Natural killer cell treated with Interleukin-12 subunit alpha and Interleukin-12 subunit beta and Interleukin-15 and Interleukin-18, amount 100 ng/mL, for 72 hours (primary cell): ENCODE measurements at places on chromosomes 4 and X.

DNA sequence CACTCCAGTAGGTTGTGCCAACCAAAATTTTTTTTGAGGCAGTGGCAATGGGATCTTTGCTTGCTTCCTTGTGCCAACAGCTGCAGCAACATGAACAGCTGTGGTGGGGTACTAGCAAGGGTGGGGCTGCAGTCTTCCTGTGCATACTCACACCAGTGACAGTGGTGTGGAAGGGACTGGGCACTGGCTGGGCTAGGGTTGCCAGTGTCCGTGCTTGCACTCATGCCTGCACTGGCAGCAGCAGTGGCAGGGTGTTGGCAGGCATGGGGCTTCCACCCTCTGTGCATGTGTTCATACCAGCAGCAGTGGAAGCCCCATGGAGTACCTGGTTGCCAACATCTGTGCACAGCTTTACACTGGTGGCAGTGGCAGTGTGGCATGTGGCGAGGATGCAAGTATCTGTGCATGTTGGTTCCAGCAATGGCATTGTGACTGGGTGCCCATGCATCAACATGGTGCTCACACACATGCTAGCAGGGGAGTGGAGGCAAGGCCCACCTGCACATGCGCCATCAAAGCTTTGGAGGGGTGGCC is 1312.6 kb downstream of the PCDH18 start:
- H3K27ac ChIP-seq, result no peak overlapping the region
- no peaks in the 10 kb centered on the region for H3K27me3 ChIP-seq
- DNase-seq, result no peak
- H3K4me1 ChIP-seq, result no peaks in the 10 kb centered on the region
- no peaks in the 10 kb centered on the region for H3K36me3 ChIP-seq

DNA sequence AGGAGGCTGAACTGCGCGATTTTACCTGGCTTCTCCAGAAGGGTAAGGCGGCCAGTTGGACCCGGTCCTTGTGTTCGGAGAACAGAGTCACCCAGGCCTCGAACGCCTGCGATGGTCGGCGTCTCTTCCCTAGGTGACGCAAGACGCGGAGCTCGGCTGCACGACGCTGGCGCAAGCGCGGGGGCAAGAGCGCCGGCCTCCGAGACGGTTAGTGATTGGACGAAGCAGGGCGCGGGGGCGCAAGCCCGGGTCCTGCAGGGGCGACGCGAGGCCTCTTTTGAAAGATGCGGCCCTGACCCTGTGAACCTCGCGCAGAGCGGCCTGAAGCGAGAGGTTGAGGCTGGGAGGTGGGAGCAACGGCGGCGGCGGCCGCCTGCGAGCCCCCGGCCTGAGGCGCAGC is 428 bp downstream of the ADAD1 start:
- H3K4me1 ChIP-seq, result no peaks in the 10 kb centered on the region
- H3K4me3 ChIP-seq, result no peak overlapping the region
- no peak overlapping the region for H3K27ac ChIP-seq
- no peak for DNase-seq

- H3K36me3 ChIP-seq, result no peaks in the 10 kb centered on the region
- H3K4me1 ChIP-seq, result peaks cover 18% of the 10 kb centered on the region
- no peak overlapping the region for H3K27ac ChIP-seq
- H3K27me3 ChIP-seq, result peaks cover 26% of the 10 kb centered on the region
- no peak for DNase-seq
- no peak overlapping the region for H3K4me3 ChIP-seq
Observed at GRCh38 chr4:24662056-24662455, 77.7 kb upstream of the DHX15 start.

DNA sequence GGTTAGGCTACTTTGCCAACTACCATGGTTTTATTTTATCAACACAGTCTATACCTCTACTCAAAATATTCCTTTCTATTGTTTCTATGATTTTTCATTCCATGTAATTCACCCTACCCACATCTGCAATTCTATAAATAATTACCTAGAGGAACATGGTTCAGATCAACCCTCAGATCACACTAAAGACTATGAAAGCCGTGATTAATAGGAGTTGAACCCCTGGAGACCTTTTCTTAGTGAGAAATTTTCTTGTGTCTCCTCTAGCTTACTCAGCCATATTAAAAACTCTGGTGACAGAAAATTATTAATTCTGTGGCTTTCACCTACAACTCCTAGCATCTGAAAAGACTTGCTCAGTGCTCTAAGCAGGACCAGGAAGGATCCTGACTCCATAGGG is 38.5 kb upstream of the CXXC4 start:
- DNase-seq, result no peak
- no peak overlapping the region for H3K27ac ChIP-seq
- no peaks in the 10 kb centered on the region for H3K36me3 ChIP-seq

DNA sequence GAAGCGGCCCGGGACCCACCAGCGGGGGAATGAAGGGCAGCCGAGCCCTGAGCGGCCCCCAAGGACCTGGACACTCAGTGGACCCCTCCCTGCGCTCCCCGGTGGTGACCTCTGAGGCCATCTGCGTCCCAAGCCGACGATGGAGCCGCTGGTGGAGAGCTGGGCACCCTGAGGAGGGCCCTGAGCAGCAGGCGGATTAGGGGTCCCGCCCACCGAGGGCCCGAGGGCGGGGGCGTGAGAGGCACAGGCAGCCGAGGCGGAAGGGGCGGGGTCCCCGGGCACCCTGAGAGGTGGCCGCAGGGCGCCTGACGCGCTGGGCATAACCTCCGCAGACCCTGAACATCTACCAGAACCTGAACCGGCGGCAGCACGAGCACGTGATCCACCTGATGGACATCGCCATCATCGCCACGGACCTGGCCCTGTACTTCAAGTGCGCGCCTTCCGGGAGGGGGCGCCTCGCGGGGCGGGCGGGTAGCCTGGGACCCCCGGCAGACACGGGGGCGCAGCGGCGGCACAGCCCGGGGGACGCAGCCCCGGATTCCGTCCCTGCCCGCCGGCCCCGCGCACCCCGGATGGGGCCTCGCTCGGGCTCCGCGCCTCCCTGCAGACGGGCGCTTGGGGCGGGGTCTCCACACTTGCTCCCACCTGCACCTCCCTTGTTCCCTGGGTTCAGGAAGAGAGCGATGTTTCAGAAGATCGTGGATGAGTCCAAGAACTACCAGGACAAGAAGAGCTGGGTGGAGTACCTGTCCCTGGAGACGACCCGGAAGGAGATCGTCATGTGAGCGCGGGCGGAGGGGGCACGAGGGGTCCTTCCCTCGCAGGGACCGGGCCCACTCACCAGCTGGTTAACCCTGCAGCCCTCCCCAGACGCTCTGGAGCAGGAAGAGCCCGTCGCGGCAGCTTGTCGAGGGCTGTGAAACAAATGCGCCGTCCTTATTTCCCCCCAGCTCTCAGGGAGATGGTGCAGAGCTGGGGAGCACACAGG is 10.3 kb downstream of the ATP5ME start:
- peak overlapping the region; percentile 85 for H3K4me3 ChIP-seq
- DNase-seq, result peak; percentile 80
- no peaks in the 10 kb centered on the region for H3K4me1 ChIP-seq
- H3K27ac ChIP-seq, result peak overlapping the region; percentile 56
- no peaks in the 10 kb centered on the region for H3K27me3 ChIP-seq
- H3K36me3 ChIP-seq, result no peaks in the 10 kb centered on the region

- no peak for DNase-seq
- no peak overlapping the region for H3K4me3 ChIP-seq
- H3K27ac ChIP-seq, result no peak overlapping the region
- peaks cover 13% of the 10 kb centered on the region for H3K4me1 ChIP-seq
- H3K36me3 ChIP-seq, result peaks cover 8% of the 10 kb centered on the region
Observed at GRCh38 chr4:102497986-102498385, 3.2 kb upstream of the NFKB1 start.

DNA sequence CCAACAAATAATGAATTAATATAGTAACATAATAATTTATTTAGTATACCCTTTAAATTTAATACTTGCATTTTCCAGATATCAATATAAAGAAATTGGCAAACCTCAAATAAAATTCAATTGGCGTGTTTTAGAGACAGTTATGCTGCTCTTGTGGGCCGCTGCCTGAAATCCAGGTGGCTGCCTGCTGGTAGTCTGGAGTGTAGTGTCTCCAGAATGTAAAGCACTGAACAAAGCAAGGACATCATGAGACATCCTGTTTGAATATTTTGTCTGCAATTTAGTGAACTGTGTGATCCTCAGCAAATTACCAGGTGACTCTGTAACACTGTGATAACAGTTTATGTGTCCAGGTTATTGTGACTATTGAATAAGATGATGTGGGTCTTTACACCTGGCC is 29.9 kb downstream of the ZFP42 start:
- peaks cover 13% of the 10 kb centered on the region for H3K36me3 ChIP-seq
- H3K27me3 ChIP-seq, result no peaks in the 10 kb centered on the region
- no peak overlapping the region for H3K4me3 ChIP-seq
- H3K27ac ChIP-seq, result no peak overlapping the region
- H3K4me1 ChIP-seq, result no peaks in the 10 kb centered on the region

GRCh38 chr4:184039963-184040383 is 134.9 kb downstream of the STOX2 start:
- H3K27ac ChIP-seq, result no peak overlapping the region
- DNase-seq, result no peak
- H3K27me3 ChIP-seq, result peaks cover 40% of the 10 kb centered on the region
- no peak overlapping the region for H3K4me3 ChIP-seq

- H3K27ac ChIP-seq, result peak overlapping the region; percentile 90
- H3K4me3 ChIP-seq, result peak overlapping the region; percentile 94
- peaks cover 4% of the 10 kb centered on the region for H3K36me3 ChIP-seq
- peaks cover 61% of the 10 kb centered on the region for H3K4me1 ChIP-seq
Observed at GRCh38 chrX:124217304-124218251, 114.9 kb upstream of the TEX13D start.

GRCh38 chrX:47578692-47579091 is 3.5 kb upstream of the TIMP1 start:
- H3K4me3 ChIP-seq, result no peak overlapping the region
- H3K4me1 ChIP-seq, result peaks cover 39% of the 10 kb centered on the region
- H3K36me3 ChIP-seq, result no peaks in the 10 kb centered on the region
- H3K27ac ChIP-seq, result no peak overlapping the region
- H3K27me3 ChIP-seq, result peaks cover 26% of the 10 kb centered on the region
- DNase-seq, result no peak

DNA sequence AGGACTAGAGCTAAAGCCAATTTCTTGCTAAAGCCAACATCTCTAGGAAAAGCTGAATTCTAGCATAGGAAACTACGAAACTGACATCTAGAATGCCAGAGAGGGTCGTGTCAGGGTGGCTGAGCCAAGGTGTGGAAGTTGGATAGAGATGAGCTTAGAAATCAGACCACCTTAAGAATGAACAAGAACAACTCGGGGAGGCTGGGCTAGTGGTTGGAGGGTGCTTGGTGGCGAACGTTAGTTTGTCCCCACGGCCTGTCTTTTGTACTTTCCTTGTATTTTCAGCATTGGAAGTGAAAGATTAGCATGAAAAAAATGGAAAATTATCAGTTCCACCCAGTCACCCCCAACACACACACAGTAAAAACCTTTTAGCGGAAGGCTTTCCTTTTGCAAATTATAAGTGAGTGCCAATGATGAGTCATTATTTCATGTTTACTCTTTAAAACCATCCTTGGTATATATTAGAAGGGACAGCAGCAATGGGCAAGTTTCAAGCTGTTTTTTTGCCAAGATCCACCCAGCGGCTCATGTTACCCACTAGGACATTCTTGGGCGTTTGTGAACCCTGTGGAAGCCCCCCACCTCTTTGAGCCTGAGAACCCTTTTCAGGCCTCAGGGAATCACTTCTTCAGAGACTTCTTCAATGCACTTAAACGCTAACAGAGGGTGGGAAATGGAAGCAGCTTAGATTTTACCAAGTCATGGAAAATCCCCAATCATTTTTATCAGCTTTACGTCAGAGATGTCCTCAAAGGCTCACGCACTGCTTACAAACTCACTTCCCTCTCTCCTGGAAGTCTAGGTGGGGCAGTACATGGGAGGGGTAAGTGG is 4.9 kb upstream of the PPEF1 start:
- H3K36me3 ChIP-seq, result no peaks in the 10 kb centered on the region
- no peak overlapping the region for H3K27ac ChIP-seq
- H3K27me3 ChIP-seq, result peaks cover 8% of the 10 kb centered on the region
- H3K4me3 ChIP-seq, result no peak overlapping the region
- DNase-seq, result no peak

DNA sequence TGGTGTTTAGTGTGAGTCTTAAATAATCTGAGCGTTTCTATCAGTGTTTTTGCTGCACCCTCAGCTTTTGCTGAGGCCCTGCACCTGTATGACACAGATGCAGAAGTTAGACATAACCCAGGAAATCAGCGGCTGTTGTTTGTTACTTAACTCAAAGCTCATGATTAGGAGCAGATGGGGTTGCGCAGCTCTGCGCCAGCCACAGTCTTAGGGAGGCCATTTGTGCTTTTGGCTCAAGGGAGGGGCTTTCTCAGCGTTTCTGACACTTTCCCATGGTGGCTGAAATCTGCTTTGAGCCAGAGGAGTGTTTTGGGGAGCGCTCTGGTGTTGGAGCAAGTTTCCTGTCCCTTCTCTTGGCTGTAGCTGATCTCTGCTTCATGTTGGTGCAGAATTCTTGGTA is 433.8 kb downstream of the NAF1 start:
- H3K27ac ChIP-seq, result no peak overlapping the region
- no peaks in the 10 kb centered on the region for H3K27me3 ChIP-seq
- H3K36me3 ChIP-seq, result no peaks in the 10 kb centered on the region
- DNase-seq, result no peak
- no peak overlapping the region for H3K4me3 ChIP-seq

DNA sequence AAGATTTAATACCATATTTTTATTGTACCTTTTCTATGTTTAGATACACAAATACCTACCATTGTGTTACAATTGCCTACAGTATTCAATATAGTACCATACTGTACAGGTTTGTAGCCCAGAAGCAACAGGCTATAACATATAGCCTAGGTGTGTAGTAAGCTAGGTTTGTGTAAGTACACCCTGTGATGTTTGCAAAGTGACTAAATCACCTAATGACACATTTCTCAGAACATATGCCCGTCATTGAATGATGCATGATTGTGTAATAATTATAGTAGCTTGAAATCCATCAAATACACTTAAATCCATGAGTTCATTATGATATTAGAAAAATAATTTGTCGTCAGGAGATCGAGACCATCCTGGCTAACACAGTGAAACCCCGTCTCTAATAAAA is 30.8 kb downstream of the GAB3 start:
- H3K4me3 ChIP-seq, result no peak overlapping the region
- DNase-seq, result no peak
- H3K36me3 ChIP-seq, result peaks cover 2% of the 10 kb centered on the region
- H3K27me3 ChIP-seq, result peaks cover 5% of the 10 kb centered on the region
- H3K27ac ChIP-seq, result peak overlapping the region; percentile 99
